CD4-positive, alpha-beta T cell treated with Interleukin-4 for 4 hours (primary cell): ENCODE measurements at places on chromosomes 13 and 19.

DNA sequence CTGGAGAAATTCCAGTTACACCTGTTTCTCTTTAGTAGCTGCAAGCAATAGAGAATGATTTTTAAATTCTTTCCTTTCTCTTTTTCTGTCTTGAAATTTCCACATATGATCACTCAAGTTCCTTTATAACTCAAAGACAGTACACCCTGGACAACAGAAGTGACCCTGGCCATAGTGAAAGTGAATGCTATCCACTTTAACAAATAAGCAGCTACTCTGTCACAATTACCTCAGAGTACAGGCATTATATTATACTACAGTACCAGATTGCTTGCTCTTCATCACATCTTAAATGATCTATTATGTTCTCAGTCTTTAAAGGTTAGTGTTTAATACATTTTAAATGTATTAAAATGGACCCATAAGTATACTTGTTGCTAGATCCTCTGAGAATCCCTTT is 136.2 kb downstream of the KLF12 start:
- no peak for DNase-seq

GRCh38 chr19:54436031-54436523 is 12.9 kb upstream of the LENG8 start:
- DNase-seq, result no peak

GRCh38 chr19:58440556-58440955 is 603 bp upstream of the ZNF132 start:
- no peak for DNase-seq

DNA sequence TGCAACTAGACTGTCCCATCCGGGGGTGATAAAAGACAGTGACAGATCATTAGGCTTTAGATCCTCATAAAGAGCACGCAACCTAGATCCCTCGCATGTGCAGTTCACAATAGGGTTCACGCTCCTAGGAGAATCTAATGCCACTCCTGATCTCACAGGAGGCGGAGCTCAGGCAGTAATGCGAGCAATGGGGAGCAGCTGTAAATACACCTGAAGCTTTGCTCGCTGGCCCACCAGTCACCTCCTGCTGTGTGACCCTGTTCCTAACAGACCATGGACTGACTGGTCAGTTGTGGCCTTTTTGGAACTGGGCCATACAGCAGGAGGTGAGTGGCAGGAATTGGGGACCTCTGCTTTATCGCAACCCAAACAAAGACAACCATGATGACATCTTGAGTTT is 173.2 kb downstream of the DLEU7 start:
- no peak for DNase-seq

- no peak for DNase-seq
Measured at GRCh38 chr13:113761136-113761535, 2.1 kb downstream of the TMEM255B start.

- no peak for DNase-seq
Measured at GRCh38 chr13:23392925-23393645, 40.4 kb downstream of the SACS start.

- peak; percentile 69 for DNase-seq
Measured at GRCh38 chr19:48329167-48329891, 4.0 kb downstream of the EMP3 start.

- DNase-seq, result no peak
Measured at GRCh38 chr13:45120967-45121831, 889 bp downstream of the GTF2F2 start.

DNA sequence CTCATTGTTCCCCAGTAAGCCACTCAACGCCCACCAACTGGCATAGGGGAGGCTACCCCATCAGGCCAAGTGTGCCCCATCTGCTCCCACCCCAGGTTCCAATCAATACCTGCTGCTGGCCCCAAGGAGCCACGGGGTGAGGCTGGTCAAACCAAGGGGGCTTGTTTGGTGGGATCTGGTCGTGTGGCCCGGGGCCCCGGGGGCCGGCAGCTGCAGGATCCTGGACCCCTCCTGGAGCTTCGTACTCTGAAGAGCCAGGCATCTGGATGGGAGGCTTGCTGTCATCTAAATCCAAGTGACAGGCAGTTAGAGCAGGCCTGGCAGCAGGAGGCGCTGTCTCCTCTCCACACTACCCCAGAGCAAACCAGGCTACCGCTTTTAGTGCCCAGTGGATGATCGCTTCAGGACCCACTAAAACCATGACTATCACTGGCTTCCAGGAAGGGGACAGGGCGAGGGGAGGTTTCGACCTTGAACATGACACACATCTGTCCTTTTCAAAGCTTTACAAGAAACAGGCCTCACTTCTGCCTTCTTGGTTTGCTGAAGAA is 14.2 kb downstream of the CHERP start:
- DNase-seq, result peak; percentile 32

DNA sequence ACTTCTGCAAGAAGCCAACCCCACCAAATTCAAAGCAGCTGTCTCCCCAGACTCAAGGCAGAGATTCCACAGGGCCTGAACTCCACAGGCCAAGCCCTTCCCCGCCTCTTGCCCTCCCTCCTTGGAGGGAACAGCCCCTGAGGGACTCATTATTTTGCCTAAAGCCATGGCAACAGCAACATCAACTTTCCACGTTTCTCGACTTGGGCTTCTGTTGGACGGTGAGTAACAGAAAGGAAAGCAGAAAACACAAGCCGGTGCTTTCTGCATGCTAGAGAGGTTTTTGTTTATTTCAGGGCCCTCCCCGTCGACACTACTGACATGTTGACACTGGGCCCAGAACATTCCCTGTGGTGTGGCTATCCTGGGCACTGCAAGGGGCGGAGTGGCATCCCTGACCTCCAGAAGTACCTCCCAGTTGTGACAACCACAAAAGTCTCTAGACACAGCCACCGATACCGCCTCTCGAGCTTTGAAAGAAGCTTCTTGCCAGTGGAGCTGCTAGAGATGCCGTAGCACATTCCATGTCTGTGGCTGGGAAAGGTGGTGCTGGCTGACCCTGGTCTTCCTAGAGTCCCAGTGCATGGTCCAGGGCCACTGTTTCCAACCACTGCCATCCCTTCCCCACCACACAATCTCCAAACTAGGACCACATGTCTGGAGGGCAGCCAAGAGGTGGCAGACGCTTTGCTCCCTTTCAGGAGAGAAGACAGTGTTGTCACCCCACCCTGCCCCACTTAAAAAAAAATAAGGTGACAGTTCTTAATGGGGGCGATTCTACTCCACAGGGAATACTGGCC is 12.8 kb downstream of the CAPS start:
- DNase-seq, result no peak

- no peak for DNase-seq
Measured at GRCh38 chr13:78589206-78589605, 14.1 kb downstream of the POU4F1 start.

DNA sequence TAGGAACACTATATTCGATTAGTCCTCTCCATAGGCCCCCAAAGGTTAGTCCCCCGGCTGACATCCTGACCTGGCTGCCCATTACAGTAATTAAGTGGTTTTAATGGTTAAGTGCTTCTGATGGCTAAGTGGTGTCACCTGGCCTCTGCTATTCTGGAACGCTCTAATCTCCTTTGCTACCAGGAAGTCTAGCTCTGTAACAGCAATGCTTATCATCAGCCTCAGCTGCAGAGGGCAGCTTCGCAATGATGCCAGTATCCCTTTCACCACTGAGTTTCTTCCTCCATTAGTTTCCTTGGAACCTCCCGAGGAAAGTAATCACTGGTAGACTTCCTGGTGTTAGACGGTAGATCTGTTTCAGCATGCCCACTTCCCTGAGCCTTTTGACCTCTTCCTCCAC is 8.6 kb upstream of the RNF6 start:
- DNase-seq, result no peak

DNA sequence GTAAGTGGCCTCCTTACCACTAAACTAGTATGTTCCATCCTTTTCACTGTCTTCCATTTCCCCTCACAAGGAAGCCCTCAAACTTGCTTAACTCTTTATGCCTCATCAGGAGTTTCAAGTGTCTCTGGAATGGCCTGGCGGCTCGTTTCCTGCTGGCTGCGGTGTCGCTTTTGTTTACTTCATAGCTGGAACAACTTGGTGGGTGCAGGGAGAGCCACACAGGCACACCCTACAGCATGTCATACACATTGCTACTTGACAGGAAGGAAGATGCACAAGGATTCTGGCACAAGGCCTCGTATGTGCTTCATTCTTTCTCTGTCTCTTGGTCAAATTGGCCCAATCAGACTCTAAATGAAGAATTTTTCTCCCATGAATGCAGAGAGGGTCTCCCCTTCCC is 488.3 kb downstream of the FOXO1 start:
- no peak for DNase-seq

DNA sequence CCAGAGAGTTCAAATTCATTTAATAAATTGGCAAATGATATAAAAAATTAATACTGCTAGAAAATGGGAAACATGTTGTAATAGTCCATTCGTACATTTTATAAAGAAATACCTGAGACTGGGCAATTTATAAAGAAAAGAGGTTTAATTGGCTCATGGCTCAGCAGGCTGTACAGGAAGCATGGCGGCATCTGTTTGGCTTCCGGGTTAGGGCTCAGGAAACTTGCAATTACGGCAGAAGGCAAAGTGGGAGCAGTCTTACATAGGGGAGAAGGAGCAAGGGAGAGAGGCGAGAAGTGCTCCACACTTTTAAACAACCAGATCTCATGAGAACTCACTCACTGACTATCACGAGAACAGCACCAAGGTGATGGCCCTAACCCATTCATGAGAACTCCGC is 512.0 kb downstream of the DACH1 start:
- no peak for DNase-seq

GRCh38 chr19:51777570-51778462 is 16.8 kb downstream of the FPR2 start:
- peak; percentile 42 for DNase-seq

DNA sequence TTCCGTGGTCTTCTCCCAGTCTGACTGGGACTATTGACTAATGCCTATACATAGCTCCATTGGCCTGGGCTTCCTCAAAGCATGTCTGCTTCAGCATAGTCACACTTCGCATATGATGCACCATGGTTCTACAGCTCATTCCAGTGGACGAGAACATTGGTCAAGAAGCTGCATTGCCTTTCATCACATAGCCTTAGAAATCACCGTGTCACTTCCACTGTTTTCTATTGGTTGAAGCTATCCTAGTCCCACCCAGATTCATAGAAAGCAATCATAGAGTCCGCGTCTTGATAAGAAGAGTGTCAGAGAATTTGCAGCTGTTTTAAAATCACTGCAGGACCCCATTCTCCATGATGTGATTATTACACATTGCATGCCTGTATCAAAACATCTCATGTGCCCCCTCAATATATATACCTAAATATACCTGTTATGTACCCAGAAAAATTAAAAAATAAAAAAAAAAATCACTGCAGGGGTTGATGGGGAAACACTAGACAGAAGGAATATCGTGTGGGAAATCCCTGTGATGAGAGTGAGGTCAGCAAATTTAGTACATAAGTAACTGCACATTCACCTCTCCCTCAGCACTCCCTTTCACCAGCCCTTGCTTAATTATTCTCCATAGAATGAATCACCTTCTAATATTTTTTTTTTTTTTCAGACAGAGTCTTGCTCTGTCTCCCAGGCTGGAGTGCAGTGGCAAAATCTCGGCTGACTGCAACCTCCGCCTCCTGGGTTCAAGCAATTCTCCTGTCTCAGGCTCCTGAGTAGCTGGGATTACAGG is 2.2 kb upstream of the ARHGAP33 start:
- no peak for DNase-seq

DNA sequence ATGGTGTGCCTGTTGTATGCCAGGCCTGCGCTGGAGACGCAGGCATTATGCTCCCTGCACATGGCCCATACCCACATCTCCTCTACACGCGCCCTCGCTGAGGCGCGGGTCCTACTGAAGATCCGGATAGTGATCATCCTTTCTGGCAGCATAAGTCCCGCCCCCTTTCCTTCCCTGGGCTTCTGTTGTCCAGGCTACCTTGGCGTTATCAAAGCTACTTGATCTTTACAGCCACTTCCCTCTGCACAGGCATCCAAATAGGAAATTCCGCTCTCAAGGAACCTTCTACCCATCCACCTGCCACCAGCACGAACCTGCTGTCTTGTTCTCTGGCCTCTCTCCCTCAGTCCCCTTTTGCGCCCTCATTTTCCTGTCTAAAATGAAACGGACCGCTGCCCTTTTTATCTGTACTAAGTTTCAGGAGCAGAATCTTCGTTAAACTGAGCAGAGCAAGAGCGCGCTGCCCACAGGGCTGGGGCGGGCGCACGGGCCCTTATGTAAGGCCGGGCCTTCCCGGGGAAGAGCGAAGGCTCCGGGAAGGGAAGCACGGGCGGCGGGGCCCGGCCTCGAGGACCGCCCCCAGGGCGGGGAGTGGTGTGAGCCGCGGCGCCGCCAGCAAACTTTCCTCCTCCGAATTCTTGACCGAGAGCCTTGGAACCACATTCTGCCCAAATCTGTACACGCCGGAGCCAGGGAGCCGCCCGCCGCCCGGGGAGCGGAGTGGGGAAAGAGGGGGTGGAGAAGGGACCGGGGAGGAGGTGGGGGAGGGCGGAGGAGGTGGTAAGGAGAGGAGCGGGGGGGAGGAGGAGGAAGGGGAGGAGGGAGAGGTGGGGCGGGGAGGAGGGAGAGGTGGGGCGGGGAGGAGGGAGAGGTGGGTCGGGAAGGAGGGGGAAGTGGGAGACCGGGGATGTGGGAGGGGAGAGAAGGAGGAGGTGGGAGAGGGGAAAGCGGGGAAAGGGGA is 920 bp upstream of the UBE2L5 start:
- peak; percentile 35 for DNase-seq

DNA sequence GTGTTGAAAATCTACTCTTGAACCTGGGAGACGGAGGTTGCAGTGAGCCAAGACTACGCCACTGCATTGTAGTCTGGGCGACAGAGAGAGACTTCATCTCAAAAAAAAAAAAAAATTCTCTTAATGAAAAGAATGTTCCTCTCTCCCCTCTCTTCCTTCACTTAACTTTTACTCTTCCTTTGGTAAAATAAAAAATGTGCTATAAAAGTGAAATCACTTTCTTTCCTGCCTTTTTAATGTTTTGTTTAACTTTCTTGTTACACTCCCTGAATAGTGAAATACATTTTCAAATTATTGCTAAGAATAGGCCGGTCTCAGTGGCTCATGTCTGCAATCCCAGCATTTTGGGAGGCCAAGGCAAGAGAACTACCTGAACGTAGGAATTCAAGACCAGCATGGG is 86.5 kb downstream of the DACH1 start:
- DNase-seq, result no peak

DNA sequence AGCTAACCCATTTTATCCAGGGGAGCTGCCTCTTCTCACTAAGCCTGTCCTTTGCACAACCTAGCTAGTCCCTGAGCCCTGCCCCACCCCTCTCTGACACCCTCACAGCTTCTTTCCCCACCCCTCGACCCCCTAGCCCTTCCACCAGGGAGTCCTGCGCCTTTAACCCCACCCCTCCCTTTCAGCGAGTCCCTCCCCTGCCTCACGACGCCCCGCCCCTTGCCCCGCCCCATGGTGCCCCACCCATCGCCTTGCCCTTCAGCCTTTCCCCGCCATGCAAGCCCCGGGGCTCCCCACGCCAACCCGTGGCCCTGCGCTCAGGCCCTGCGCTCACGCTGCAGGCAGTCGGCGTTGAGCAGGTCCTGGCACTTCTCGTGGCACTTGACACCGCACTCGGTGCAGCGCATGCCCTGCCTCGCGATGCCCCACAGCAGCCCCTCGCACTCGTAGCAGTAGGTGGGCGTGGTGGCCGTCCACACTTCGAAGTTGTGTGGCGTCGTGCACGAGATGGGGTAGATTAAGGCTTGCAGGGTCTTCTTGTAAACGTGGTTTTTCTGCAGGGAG is 40.0 kb downstream of the UNC13A start:
- no peak for DNase-seq
